ENCODE measurements at places on chromosomes 6 and 20. TPM values are rescaled to one million over a fixed set of nuclear protein-coding genes. Genes with fewer than 3 reads are reported as not detected.

- H3K27ac ChIP-seq = no peak overlapping the region
- no peak for DNase-seq
- no peaks in the 10 kb centered on the region for H3K4me1 ChIP-seq
- peaks cover 8% of the 10 kb centered on the region for H3K36me3 ChIP-seq
- H3K4me3 ChIP-seq = no peak overlapping the region
- H3K27me3 ChIP-seq = no peaks in the 10 kb centered on the region
Measured at GRCh38 chr20:432677-433299, 24.7 kb downstream of the RBCK1 start.

Gene RIMS4
- total RNA-seq = 0.03 TPM

- H3K36me3 ChIP-seq = no peaks in the 10 kb centered on the region
- no peak overlapping the region for H3K27ac ChIP-seq
- no peak overlapping the region for H3K4me3 ChIP-seq
- H3K27me3 ChIP-seq = no peaks in the 10 kb centered on the region
Measured at GRCh38 chr6:138346302-138347195, 31.2 kb upstream of the SMIM28 start.

GRCh38 chr20:1835186-1836035 lies 59.8 kb upstream of the SIRPA start:
- H3K27ac ChIP-seq = no peak overlapping the region
- no peak overlapping the region for H3K4me3 ChIP-seq
- H3K4me1 ChIP-seq = no peaks in the 10 kb centered on the region
- no peak for DNase-seq
- no peaks in the 10 kb centered on the region for H3K36me3 ChIP-seq

Gene ARMC12
- total RNA-seq = 0.54 TPM

GRCh38 chr6:40743690-40744446 lies 156.7 kb upstream of the LRFN2 start:
- no peak overlapping the region for H3K4me3 ChIP-seq
- no peaks in the 10 kb centered on the region for H3K4me1 ChIP-seq
- H3K27me3 ChIP-seq = no peaks in the 10 kb centered on the region
- H3K27ac ChIP-seq = no peak overlapping the region
- no peaks in the 10 kb centered on the region for H3K36me3 ChIP-seq

Gene SSTR4
- total RNA-seq = not detected

DNA sequence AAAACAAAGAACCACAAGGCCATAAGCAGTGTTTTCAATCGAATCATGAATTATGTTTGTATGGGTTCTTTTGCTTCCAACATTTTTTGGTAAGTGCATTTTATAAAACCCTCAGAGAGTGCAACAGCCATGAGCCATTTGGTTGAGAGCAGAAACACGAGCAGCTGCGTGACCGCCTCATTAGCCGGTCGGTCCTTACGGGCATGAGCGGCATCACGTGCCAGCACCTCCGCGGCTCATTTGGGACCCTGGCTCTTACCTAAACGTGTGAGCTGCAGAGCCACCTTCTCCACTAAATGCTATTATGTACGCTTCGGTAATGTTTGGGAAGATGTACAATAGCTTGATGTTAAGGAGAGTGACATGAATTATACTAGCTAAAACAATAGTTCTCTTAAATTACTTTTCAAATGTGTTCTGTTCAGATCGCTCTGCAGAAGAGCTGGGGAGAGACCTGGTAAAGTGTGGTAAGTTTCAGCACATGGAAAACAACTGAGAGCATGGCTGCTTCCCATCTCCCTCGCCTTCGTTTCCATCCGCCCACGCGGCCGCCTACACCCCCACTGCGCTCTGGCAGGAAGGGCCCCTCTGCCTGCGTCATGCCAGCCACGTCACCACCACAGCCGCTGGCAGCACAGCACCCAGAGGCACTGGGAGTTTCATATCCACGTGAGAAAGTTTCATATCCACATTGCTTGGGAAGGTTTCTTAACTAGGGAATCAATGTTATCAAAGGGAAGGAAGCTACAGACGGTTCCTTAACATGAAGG lies 23.7 kb upstream of the PDE10A start:
- H3K4me1 ChIP-seq = no peaks in the 10 kb centered on the region
- H3K4me3 ChIP-seq = no peak overlapping the region
- no peak overlapping the region for H3K27ac ChIP-seq
- DNase-seq = no peak
- no peaks in the 10 kb centered on the region for H3K36me3 ChIP-seq
